Endodermal cell (in vitro differentiated cells): ENCODE measurements at places on chromosomes 7 and 10.
A peak's percentile ranks its signal among the peaks of the same experiment; 100 is the strongest.

GRCh38 chr7:151754142-151754590, 122.7 kb downstream of the PRKAG2 start:
- no peaks in the 10 kb centered on the region for H3K36me3 ChIP-seq
- no peaks in the 10 kb centered on the region for H3K4me1 ChIP-seq
- no peak overlapping the region for H3K4me3 ChIP-seq
- no peak overlapping the region for H3K27ac ChIP-seq
- DNase-seq, result peak; percentile 95

DNA sequence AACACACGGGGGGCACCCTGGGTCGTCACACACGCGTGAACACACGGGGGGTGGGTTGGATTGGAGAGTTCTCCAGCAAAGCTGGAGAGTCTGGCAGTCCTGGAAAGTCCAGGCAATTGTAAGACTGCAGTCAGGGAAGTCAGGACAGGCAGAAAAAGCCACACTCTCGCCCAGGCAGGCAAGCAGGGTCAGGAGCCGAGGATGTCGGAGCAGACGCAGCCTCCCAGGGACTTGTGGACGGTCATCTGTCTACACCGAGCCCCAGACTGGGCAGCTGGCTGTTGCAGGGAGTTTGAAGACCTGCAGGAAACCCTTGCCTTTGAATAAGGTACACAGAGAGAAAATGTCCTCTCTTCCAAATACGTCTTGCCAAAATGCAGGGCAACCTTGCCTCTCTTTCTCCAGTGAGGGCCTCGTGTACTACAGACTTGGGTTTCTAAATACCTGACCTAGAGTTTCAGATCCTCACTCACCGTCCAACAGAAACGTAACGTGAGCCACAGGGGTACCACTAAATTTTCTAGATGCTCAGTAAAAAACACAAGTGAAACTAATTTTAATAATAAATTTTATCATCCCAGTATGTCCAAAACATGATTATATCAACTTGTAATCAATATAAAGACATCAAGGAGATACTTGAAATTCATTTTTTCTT, 176.7 kb downstream of the ADARB2 start:
- no peaks in the 10 kb centered on the region for H3K4me1 ChIP-seq
- no peaks in the 10 kb centered on the region for H3K36me3 ChIP-seq
- no peak for DNase-seq
- H3K4me3 ChIP-seq, result no peak overlapping the region
- no peaks in the 10 kb centered on the region for H3K27me3 ChIP-seq
- no peak overlapping the region for H3K27ac ChIP-seq

DNA sequence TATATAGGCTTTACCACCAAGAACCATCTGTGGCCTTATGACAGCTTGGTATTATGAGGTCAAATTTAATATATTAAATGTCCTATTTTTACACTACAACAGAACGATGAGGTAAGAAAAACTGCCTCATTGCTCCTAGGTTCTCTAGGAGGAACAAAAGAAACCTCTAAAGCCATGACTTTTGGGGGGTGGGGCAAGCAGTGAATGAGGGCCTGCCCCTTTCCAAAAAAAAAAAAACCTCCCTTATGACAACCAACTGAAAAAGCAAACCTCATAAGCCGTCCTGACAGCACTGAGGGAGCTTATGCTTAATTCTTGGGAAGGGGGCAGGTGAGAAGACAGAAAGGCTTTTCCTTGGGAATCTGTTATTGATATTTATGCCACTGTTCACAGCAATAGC, 116.6 kb downstream of the KMT2E start:
- no peak overlapping the region for H3K4me3 ChIP-seq
- peaks cover 19% of the 10 kb centered on the region for H3K36me3 ChIP-seq
- H3K4me1 ChIP-seq, result no peaks in the 10 kb centered on the region

DNA sequence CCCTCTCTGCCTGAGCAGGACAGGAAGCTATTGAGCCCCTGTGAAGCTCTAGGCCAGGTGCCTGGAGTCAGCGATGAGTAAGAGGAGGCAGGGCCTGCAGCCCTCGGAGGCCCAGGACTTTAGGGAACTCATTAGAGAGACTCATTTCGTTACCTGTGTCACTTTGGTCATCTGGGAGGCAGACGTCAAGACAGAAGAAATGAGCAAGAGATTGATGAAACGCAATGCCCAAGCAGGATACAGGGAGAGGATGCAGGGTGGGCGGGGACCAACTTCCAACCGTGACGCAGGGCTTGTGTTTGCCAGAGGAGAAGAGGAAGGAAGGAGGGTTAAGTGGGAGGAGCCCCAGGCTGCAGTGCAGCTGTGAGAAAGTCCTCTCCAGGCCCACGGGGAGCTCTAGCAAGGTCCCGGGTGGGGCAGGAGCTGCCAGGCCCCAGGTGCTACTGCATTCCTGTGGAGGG, 26.4 kb upstream of the GNA12 start:
- H3K4me1 ChIP-seq, result no peaks in the 10 kb centered on the region
- H3K36me3 ChIP-seq, result no peaks in the 10 kb centered on the region
- peak; percentile 89 for DNase-seq
- no peak overlapping the region for H3K27ac ChIP-seq

GRCh38 chr7:16975712-16976111, 93.9 kb upstream of the AGR3 start:
- H3K4me3 ChIP-seq, result no peak overlapping the region
- H3K27me3 ChIP-seq, result no peaks in the 10 kb centered on the region
- no peak overlapping the region for H3K27ac ChIP-seq
- H3K4me1 ChIP-seq, result no peaks in the 10 kb centered on the region

DNA sequence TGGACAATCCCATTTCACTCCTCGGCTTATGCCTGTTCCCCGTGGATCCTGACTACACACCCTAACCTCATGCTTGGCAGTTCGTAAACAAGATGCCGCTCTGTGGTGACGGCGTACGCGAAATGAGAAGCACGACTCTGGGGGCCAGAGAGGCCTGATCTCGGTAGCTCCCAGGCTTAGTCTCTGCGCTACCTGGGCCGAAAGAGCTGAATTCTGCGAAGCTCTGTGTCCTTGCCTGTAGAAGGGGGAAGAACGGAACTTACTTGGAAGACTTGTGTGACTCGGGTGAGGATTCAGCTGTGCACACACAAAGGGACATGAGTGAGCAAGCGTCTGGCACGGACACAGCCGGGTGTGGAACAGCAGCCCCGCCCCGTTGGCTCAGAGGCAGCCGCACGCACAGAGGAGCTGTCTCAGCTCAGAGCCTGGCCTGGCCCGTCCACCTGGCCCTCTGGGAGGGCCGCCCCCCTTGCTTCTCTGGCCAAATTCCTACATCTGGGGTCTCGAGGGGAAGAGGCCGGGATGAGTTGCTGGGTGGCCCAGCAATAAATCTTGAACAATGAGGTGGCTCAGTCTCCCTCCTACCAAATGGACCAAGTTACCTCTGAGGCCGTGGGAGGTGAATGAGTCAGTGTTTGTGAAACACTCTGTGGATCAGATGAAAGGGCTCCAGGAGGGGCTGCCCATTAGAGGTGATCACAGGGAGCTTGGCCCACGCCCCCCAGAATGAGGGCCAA, 83.8 kb downstream of the PDGFA start:
- H3K4me1 ChIP-seq, result peaks cover 5% of the 10 kb centered on the region
- H3K27ac ChIP-seq, result no peak overlapping the region
- H3K4me3 ChIP-seq, result no peak overlapping the region
- DNase-seq, result no peak

GRCh38 chr7:96026611-96027010, 254.3 kb downstream of the DYNC1I1 start:
- H3K4me1 ChIP-seq, result no peaks in the 10 kb centered on the region
- H3K27me3 ChIP-seq, result no peaks in the 10 kb centered on the region
- no peaks in the 10 kb centered on the region for H3K36me3 ChIP-seq
- H3K27ac ChIP-seq, result no peak overlapping the region
- no peak overlapping the region for H3K4me3 ChIP-seq

GRCh38 chr7:50285269-50285668, 19.2 kb upstream of the IKZF1 start:
- no peaks in the 10 kb centered on the region for H3K36me3 ChIP-seq
- no peaks in the 10 kb centered on the region for H3K27me3 ChIP-seq
- no peak for DNase-seq
- no peak overlapping the region for H3K4me3 ChIP-seq
- H3K4me1 ChIP-seq, result no peaks in the 10 kb centered on the region

- peaks cover 10% of the 10 kb centered on the region for H3K4me1 ChIP-seq
- H3K36me3 ChIP-seq, result peaks cover 59% of the 10 kb centered on the region
These were observed 35.6 kb upstream of the TOMM7 start for GRCh38 chr7:22858274-22858639.

GRCh38 chr10:122163174-122164022, 107.7 kb upstream of the BTBD16 start:
- no peaks in the 10 kb centered on the region for H3K36me3 ChIP-seq
- H3K4me1 ChIP-seq, result peaks cover 16% of the 10 kb centered on the region
- peaks cover 8% of the 10 kb centered on the region for H3K27me3 ChIP-seq
- peak overlapping the region; percentile 81 for H3K4me3 ChIP-seq
- peak overlapping the region; percentile 92 for H3K27ac ChIP-seq
- peak; percentile 97 for DNase-seq

- peak; percentile 78 for DNase-seq
- H3K4me3 ChIP-seq, result no peak overlapping the region
- no peaks in the 10 kb centered on the region for H3K27me3 ChIP-seq
- peaks cover 6% of the 10 kb centered on the region for H3K4me1 ChIP-seq
- H3K36me3 ChIP-seq, result no peaks in the 10 kb centered on the region
These were observed 206.4 kb downstream of the KCNMA1 start for GRCh38 chr10:77431209-77431611.

GRCh38 chr10:90964781-90965465, 44.0 kb upstream of the ANKRD1 start:
- no peak overlapping the region for H3K4me3 ChIP-seq
- no peaks in the 10 kb centered on the region for H3K4me1 ChIP-seq
- peaks cover 11% of the 10 kb centered on the region for H3K27me3 ChIP-seq
- H3K27ac ChIP-seq, result no peak overlapping the region

GRCh38 chr10:4622384-4622783, 203.6 kb upstream of the AKR1E2 start:
- H3K4me1 ChIP-seq, result no peaks in the 10 kb centered on the region
- H3K27me3 ChIP-seq, result no peaks in the 10 kb centered on the region
- no peaks in the 10 kb centered on the region for H3K36me3 ChIP-seq
- H3K4me3 ChIP-seq, result no peak overlapping the region
- no peak overlapping the region for H3K27ac ChIP-seq

DNA sequence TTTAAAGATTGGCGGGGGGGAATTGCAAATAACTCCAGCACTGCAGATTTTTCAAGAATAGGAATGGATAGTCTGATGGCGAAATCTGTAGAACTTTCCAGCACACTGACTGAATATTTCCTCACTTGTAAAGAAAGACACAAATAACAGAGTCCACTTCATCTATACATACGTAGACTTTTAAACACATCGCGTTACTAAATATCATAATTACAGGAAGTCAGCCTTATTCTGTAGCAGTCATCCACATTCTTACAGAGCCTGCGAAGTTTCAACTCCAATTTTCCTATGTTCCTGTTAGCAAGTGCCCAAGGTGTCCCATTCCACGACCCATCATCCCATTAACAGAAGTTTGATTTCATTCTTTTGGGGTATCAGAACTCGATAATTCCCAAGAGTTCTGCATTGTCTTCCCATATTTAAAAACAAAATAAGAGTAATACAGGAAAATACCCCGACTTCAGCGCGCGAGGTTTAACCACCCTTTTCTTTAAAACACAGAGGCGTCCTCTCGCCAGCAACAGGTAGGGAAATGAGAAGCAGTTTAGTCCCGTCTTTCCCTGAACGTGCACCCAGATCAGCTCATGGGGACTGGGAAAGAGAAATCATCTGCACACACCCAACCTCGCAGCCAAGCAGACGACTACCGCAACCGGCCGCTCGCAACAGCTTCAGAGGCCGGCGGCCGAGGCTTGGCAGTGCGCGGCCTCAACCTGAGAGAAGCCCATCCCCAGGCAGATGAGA, 880 bp downstream of the HERC4 start:
- no peak for DNase-seq
- no peaks in the 10 kb centered on the region for H3K27me3 ChIP-seq
- peak overlapping the region; percentile 89 for H3K4me3 ChIP-seq
- H3K27ac ChIP-seq, result peak overlapping the region; percentile 96

DNA sequence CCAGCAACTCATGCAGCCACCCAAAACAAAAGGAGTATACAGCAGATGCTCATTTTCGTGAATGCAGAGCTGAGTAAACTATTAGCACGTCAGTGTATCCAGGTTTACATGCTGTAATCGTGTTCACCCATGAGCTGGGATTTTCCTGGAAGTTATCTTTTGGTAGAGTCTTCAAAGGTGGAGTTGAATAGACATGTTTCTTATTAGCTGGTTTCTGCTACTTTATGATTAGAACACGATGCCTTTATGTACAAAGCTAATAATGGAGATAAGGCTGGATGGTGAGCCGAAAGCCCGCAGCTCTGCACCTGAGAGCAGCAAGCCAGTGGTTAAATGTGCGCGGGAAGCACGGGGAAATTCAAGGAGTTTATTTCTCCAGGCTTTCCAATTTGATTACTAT, 123.8 kb downstream of the ADARB2 start:
- DNase-seq, result peak; percentile 34
- H3K4me3 ChIP-seq, result no peak overlapping the region
- peaks cover 10% of the 10 kb centered on the region for H3K4me1 ChIP-seq
- H3K27ac ChIP-seq, result no peak overlapping the region
- H3K36me3 ChIP-seq, result no peaks in the 10 kb centered on the region
- no peaks in the 10 kb centered on the region for H3K27me3 ChIP-seq

DNA sequence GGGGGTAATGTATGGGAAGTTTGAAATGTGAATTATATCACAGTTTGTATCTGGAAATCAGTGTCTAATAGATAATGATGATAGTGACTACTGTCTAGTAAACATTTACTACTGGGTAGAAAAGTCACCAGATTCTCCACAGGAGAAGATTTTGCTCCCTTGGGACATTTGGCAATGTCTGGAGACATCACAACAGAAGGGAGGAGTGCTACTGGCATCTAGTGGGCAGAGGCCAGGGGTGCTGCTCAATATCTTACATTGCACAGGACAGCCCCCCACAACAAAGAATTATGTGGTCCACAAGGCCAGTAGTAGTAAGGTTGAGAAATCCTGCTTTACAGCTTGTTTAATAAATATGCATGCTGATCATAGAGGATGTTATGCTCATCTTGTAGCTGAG, 92.3 kb upstream of the PRPS1L1 start:
- no peaks in the 10 kb centered on the region for H3K4me1 ChIP-seq
- no peak overlapping the region for H3K4me3 ChIP-seq
- peak; percentile 61 for DNase-seq
- H3K36me3 ChIP-seq, result no peaks in the 10 kb centered on the region
- H3K27ac ChIP-seq, result no peak overlapping the region

DNA sequence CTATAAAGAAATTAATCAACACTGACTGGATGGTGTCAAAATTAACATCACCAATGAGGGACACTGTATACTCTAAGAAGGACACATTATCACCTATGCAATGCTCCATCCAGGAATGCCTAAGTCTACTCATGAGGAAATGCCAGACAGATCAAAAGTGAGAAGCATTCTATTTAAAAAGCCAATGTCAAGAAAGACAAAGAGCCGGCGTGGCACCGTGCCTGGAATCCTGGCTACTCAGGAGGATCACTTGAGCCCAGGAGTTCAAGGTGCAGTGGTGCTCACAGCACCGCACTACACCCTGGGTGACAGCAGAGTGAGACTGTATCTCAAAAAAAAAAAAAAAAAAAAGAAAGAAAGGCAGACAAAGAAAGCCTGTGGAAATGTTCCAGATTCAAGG, 45.5 kb upstream of the ANAPC16 start:
- peaks cover 4% of the 10 kb centered on the region for H3K36me3 ChIP-seq
- H3K4me3 ChIP-seq, result no peak overlapping the region
- no peaks in the 10 kb centered on the region for H3K27me3 ChIP-seq
- H3K27ac ChIP-seq, result no peak overlapping the region

GRCh38 chr7:20305726-20306125, 25.0 kb upstream of the ITGB8 start:
- no peaks in the 10 kb centered on the region for H3K27me3 ChIP-seq
- H3K36me3 ChIP-seq, result no peaks in the 10 kb centered on the region
- H3K27ac ChIP-seq, result no peak overlapping the region
- H3K4me3 ChIP-seq, result no peak overlapping the region

- no peak overlapping the region for H3K4me3 ChIP-seq
- peaks cover 37% of the 10 kb centered on the region for H3K36me3 ChIP-seq
- no peaks in the 10 kb centered on the region for H3K27me3 ChIP-seq
- no peak overlapping the region for H3K27ac ChIP-seq
- no peaks in the 10 kb centered on the region for H3K4me1 ChIP-seq
- DNase-seq, result no peak
These were observed 17.2 kb downstream of the STX1A start for GRCh38 chr7:73702226-73702625.
